ENCODE measurements at places on chromosomes 3 and 15.
A peak's percentile ranks its signal among the peaks of the same experiment; 100 is the strongest.

GRCh38 chr15:85494048-85494777, 113.8 kb downstream of the AKAP13 start:
- peak; percentile 76 for DNase-seq

- no peak for DNase-seq
These were observed 28.7 kb upstream of the COL6A6 start for GRCh38 chr3:130488288-130488687.

DNA sequence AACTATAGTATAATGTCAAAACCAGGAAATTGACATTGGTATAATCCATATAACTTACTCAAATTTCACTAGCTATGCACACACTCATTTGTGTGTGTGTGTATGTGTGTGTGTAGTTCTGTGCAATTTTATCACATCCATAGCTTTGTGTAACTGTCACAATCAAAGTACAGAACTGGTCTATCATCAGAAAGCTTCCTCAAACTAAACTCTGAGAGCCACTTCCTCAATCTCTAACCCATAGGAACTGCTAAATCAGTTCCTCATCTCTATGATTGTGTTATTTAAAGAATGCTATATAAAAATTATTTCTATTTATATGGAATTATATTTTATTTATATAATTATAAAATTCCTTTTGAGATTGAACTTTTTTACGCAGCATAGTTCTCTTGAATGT, 18.1 kb downstream of the LNP1 start:
- no peak for DNase-seq

- peak; percentile 55 for DNase-seq
These were observed 245.4 kb downstream of the ULK4 start for GRCh38 chr3:41716471-41716870.

DNA sequence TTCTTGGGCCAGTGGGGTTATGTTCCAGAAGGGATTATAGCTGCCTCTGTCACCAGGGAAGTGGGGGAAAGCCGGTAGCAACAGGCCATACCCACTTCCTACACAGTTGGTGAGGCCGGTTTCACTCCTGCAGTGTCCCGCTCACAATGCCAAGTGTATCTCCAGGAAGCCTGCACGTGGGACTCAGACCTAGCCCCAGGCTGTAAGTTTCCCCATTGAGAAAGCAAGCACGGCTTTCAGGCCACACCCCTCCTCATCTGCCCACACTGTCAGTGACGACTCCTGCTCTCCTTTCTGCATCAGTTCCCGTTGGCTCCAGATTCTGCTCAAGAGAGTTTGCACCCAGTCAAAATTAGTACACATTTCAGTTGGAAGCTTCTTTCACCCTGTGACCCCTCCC, 51.6 kb upstream of the CPOX start:
- no peak for DNase-seq

DNA sequence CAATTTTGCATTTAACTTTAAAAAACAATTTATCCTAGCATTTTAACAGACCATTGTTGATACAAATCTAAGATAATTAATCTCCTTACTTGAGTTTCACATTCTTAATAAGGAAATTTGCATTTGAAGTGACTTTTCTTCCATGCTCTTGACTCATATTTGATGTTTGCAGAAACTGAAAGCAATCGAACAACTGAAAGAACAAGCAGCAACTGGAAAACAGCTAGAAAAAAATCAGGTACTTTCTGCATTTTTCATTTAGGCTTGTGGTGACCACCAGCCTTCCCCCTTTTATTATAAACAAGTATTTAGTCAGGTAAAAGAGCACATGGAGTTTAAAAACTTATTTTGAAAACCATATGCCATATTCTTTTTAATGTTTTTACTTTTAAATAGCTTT, 20.1 kb upstream of the SELENOT start:
- no peak for DNase-seq

- DNase-seq = no peak
These were observed 65.3 kb downstream of the CPN2 start for GRCh38 chr3:194285850-194286197.

- DNase-seq = no peak
These were observed 39.3 kb upstream of the UTS2B start for GRCh38 chr3:191369616-191370010.

DNA sequence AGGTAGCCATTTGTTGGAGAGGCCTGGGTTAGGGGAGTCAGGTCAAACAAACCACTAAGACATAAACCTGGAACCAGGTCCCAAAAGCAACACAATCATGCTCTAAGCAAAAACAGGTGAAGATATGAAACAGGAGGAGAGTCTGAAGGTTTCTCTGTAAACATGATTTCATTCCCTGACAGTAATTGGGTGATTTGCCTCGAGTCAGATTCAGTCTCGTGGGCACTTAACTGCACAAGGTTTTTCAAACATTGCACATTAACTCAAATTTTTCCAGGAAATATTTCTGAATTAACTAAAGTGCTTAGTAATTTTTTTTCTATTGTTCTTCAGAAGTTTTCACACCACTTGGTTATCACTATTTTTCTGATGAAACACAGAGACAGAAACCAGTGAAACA, 27.8 kb downstream of the RORA start:
- no peak for DNase-seq

- no peak for DNase-seq
These were observed 58.3 kb upstream of the SLC6A11 start for GRCh38 chr3:10757821-10758130.

DNA sequence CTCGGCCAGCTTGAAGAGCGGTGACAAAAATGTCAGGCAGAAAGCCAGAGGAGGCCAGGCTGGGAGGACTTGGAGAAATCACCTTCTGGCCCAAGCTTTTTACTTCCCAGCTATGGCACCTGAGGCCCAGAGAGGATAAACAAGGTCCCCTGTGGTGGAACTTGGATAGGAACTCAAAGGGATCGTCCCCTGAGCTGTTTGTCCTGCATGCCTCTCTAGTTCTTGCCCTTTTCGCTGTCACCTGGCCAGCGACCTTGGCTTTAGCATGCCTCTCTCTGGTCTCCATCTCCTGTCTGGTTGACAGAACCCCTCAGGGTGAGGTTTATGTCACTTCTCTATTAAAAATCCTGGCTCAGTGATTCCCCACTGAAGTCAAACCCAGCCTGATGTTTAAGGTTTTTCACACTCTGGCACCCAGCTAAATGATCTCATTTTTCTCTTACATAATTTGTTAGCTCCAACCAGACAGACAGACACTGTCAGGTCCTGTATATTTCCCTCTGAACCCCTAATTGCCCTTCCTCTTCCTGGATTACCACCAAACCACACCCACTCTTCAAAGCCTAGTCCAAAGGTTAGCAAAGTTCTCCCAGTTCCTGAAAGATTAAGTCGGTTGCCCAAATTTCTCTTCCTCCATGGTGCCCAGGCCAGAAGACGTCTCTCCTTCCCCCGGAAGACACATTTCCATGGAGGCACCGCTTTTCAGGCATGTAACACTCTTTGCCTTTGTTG, 169.1 kb downstream of the FAM43A start:
- no peak for DNase-seq

- DNase-seq = no peak
These were observed 120.6 kb downstream of the TNIK start for GRCh38 chr3:171339598-171339997.

DNA sequence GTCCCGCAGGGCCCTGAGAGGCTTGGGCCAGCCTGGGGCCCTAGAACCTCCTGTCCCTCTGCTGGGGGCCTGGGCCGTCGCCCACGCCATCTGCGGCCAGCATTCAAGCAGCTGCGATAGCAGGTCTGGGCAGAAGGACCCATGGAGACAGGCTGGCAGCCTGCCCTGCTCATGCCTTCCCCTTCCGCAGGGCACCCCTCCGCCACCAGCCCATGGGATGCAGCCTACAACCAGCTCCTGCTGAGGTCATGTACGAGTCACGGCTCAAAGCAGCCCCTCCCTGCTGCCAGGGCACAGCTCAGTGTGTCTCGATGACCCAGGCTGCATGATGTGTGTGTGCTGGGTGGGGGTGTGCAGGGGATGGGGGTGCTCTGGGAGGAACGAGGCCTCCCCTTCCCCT, 27.8 kb downstream of the DUSP7 start:
- DNase-seq = no peak

Data from endothelial cell of umbilical vein (primary cell).